ENCODE measurements at places on chromosomes 16 and 17.

- no peak for DNase-seq
Observed at GRCh38 chr17:72063262-72063661, 57.6 kb upstream of the SOX9 start.

GRCh38 chr17:164303-165235, 16.9 kb downstream of the DOC2B start:
- no peak for DNase-seq

DNA sequence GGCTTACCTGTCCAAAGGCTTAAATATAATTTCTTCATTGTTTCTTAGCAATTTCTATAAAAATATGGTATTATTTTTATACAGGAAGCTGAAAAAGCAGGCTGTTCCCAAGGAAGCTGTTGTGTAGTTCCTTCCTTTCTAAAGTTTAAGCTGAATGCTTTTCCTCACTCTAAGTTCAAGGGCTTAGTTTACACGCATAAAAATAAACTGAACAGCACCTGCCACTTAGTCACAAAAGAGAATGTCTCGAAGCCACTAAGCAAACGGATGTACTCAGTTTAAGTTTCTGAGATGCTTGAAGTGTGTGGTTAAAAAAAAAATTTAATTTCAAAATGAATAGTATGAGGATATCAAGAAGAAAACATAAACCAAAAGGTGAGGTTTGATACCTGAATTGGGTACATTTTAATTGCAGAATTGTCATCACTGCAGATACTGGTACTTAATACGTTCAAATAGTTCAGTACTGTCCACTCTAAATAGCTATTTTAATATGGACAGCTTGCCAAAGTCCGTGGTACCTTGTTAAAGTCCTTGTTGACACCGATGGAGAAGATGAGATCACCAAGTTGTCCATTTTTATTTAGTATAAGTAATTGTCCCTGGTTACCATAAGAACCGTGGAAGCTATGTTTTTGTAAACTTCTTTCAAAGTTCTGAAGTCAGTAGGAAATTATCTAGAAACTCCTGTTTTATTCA, 38.1 kb downstream of the MRTFB start:
- no peak for DNase-seq

GRCh38 chr17:48045316-48046001, 2.7 kb upstream of the NFE2L1 start:
- DNase-seq = no peak

DNA sequence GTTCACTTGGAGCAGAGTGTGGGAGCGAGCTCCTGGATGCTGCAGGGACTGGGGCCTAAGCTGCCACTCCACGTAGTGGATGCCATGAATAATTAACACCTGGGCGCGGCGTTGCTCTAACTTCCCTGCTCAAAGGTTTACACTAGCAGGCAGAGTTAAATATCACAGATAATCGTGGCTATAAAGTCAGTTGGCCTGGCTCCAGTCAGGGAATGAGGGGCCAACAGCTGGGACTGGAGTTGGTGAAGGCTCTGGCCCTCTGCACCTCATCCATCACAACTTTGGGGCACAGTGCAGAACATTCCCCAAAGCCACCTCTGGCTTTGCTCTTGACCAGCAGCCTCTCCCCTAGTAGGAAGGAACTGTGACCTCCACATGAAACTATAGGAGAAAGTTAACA, 10.9 kb downstream of the HOXB4 start:
- DNase-seq = no peak

All from NCI-H1417 treated with DMSO at 0.1 percent for 48 hours (cell line).